ENCODE measurements at places on chromosomes 3 and 15. TPM values are rescaled to one million over a fixed set of nuclear protein-coding genes. Genes with fewer than 3 reads are reported as not detected.
A peak's percentile ranks its signal among the peaks of the same experiment; 100 is the strongest.

TMEM45A gene
- total RNA-seq: 3.2 TPM

DNA sequence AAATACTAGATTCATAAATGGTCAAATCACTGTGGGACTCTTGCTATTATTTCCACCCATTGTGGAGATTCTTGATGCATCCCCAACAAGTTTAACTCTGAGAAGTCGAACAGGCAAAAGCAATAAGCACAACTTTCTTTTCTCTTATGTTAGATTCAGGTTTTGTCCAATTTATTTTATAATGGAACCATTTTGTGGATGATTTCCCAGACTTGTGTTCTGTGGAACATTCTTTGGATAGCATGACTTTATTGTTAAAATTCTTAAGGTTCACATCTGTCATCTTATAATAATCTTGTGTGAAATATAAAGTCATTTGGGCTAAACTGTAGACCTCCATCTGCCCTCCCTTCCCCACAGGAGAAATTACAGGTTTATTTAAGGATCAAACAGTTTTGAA, 213.7 kb downstream of the LPP start:
- DNase-seq: no peak

GRCh38 chr3:147900851-147901250, 491.7 kb downstream of the ZIC1 start:
- DNase-seq: no peak

DNA sequence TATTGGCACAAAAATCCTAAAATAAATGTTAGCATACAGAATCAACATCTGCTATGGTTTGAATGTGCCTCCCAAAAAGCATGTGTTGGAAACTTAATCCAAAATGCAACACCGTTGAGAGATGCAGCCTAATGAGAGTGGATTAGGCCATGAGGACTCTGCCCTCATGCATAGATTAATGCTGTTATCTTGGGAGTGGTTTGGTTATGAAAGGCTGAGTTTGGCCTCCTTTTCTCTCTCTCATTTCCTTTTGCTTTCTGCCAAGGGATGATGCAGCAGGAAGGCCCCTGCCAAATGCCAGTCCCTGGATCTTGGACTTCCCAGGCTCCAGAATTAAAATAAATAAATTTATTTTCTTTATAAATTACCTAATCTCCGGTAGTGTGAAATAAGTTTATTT, 49.4 kb downstream of the SYNM start:
- no peak for DNase-seq

- no peak for DNase-seq
Measured at GRCh38 chr3:116216761-116217160, 228.5 kb downstream of the LSAMP start.

DNA sequence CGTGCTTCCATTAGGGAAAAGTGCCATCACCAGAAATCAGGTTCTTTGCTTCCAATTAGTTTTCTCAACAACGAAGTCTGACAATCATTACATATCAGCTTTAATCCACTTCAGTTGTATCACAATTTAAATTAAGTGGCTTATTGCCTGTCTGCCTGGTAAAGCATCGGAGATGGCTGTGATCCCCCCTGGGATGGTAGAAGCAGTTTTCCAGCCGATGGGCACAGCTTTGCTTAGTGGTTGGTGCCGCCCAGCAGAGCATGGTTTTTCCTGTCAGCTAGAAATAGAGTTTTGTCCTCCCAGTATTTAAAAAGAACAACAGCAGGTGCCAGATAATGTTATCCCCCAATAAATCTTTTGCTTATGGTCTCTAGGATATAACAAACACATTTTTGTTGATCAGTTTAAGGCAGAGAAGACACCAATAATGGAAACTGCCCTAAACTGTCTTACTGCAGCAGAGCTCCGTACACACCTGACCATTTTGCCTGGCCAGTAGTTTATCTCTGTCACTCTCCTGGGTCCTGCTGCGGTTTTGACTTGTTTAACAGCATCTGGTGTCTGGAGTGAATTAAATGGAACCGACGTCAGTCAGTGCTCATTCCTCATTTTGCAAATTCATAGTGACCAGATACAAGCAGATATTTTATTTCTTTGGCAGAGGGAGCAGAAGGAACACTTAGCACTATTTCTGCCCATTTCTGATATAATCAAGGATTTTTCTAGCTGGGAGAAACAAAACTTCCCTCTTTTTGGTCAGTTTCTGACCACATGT, 79.1 kb downstream of the SLC49A4 start:
- DNase-seq: no peak

OCA2 gene
- not detected for total RNA-seq

LARP6 gene
- total RNA-seq: 0.12 TPM

DNA sequence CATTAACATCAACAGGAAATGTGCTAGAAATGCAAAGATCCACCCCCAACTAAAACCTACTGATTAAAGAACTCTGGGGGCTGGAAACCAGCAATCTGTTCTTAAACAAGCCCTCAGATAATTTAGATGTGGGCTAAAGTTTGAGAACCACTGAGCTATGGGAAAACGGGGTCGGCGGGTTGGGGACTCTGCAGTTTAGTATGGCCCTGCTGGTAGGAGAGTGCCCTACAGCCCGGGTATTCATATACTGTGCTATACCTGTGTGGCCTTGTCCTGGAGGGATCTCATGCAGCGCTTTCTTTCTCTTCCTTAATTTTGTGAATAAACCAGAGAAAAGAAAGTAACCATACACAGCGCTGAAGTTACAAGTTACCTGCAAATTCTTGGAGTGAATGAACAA, 189.7 kb upstream of the GBE1 start:
- DNase-seq: no peak

DNA sequence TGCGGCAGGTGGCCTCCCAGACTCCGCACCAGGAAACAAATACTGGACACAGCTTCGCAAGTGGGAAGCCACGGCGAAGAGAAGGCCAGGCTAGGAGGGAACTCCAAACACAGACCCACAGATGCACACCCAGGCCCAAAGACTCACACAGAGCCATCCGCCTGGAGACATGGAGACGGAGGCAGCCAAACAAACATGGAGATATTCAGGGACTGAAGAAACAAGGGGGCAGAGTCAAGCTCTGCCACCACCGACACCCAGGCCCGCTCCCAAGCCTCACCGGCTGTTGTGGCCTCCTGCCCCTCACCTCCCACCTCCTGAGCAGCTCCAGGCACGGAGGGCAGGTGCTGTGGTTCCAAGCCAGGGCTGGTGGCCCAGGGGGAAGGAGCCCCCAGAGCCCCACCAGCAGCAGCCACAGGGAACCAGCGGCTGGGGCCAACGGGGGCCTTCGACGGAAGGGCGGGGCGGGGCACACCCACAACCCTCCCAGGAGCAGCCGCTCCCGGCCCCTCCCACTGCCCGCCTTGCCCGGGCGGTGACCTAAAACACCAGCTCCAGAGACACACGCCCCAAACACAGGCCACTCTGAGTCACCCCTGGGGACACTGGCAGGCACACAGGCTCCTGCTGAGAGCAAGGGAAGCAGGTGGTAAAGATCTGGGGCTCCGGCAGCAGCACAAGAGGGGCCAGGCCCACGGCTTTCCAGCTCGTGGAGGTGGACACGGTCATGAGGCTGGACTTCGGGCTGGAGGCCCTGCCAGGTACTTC, 31.9 kb downstream of the TNK2 start:
- no peak for DNase-seq

GRCh38 chr3:181174676-181175233, 185.2 kb upstream of the DNAJC19 start:
- no peak for DNase-seq

DCLK3 gene
- total RNA-seq: 0.72 TPM

RHCG gene
- not detected for total RNA-seq

- DNase-seq: no peak
Measured at GRCh38 chr3:51729042-51729633, 22.3 kb downstream of the GRM2 start.

RAD51 gene
- total RNA-seq: 67.7 TPM

- no peak for DNase-seq
Measured at GRCh38 chr3:69360690-69361089, 25.2 kb downstream of the FRMD4B start.

DNA sequence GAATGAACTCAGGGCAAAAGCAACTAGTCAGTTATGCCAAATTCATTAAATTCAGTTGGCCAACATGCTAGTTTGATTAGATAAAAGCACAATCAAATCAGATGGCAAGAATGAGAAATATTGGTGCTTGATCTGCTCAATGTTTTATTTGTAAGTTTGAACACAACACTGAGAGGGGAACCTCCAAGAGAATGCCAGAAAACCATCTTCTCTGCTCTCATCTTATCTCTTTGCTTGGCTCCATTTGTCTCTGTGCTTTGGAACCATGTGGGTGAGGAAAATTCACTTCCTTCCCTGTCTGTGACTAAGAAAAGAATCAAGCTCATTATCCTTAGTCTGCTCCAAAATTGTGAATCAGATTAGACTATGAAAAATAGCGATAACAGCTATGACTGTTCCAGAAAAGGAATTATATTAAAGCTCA, 43.6 kb upstream of the DCBLD2 start:
- no peak for DNase-seq

DNA sequence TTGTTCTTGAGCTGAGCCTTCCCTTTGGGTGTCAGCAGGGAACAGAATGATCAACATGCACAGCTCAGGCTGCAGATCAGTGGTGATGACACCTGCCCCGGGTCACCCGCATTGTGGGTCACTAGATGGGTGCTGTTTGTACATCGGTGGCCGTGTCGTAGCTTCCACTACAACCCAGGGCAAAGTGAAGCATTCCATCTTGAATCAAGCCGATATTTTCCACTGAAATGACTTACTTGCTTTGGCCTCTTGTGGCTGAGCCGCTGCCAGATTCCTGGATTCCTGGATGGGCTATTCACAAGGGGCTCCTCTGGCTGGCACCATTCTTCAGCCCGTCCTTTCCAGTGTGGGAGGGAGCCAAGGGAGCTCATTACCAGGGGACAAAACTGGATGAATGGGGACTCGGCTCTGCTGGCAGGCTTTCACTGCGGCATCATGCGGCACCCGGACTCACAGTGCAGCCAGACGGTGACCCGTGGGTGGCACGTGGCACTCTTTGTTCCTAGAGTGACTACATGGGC, 65.6 kb downstream of the SLCO3A1 start:
- no peak for DNase-seq

DNA sequence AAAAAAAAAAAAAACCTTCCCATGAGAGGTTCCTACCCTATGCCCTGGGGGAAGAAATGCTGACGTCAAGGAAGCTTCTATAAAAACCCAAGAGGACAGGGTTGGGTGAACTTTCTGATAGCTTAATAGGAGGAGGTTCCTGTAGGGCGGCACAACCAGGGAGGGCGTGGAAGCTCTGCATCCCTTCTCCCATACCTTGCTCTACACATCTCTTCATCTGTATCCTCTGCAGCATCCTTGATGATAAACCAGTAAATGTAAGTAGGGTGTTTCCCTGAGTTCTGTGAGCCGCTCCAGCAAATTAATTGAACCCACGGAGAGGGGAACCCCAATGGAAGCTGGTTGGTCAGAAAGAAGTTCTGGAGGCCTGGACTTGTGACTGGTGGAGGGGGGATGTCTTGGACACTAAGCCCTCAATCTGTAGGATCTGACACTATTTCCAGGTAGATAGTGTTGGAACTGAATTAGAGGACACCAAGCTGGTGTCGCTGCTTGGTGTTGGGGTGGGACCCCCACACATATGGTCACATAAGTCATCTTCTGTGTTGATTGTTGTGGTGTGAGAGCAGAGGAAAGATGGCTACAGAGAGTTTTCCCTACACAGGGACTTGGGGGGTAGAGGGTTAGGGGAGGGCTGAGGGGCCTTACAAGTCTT, 91.5 kb downstream of the ST6GAL1 start:
- no peak for DNase-seq

C15orf62 gene
- 0.50 TPM for total RNA-seq

GRCh38 chr3:23671851-23672589, 133.7 kb upstream of the UBE2E1 start:
- peak; percentile 2 for DNase-seq

All from activated naive CD8-positive, alpha-beta T cell treated with anti-CD3 and anti-CD28 coated beads for 36 hours (primary cell).